ENCODE measurements at places on chromosomes 2 and 18.

DNA sequence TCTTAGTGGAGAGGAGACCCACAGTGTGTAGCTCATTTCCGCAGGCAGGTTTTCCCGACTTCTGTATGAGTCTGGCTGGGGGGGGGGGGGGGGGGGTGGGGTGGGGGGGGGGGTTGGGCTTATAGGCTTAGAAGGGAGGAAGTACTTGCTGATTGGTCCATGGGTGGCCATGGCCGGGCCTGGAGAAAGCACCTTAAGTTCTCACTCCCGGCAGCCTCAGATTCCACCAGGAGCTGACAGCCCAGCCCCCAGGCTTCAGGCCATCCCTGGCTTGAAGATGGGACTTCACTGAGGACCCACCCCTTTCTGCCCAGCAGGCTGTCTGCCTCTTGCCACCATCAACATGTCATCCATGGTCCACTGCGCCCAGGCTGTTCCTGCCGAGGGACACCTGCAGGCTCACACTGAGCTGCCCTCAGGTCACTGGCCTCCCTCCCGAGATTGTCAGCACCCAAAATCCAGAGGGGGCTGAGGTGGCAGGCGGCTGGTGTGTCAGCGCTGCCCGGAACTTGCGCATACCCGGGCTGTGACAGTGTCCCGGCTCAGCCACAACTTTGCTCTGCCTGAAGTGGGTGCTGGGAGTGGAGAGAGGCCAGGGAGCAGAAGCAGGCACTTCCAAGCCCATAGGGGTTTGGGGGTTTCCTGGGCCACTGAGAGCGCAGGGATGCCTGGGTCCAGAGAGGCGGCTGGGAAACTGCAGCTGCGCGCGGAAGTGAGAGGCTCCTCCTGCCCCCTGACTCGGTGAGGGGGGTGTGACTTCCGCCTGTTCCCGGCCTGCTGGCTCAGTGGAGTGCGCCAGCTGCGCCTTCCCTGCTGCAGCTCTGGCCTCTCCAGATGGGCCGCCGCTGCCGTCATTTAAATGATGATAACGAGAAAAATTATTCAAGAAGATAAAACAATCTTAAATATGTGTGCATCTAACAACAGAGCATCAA, 256.1 kb downstream of the RPRM start:
- no peak for DNase-seq

DNA sequence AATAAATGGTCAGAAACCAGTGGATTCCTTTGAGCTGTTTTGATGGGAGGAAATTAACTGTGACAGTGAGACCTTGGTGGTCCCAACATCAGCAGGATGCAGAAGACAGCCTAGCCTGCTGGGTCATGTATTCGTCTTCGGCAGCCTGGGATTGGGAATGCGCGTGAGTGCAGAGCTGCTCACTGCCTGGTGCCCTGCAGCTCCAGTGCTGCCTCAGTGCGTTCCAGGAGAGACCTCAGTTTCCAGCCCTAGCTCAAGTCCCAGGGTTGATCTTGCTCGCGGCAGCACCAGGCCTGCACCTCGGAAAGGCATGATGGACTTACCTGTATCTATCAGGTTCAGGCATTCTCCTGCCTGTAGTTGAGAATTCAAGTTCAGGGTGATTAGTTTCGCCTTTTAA, 203.9 kb downstream of the SH3RF3 start:
- no peak for DNase-seq

DNA sequence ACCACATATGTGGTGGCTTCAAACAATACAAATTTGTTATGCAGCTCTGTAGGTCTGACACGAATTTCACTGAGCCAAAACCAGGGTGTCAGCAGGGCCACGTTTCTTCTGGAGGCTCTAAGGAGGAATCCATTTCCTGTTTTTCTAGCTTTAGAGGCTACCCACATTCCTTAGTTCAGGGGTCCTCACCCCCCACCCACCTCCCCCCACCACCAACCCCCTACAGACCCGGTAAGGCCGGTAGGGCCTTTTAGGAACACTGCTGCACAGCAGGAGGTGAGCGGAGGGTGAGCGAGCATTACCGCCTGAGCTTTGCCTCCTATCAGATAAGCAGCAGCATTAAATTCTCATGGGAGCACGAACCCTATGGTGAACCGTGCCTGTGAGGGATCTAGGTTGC, 10.6 kb upstream of the SLC39A10 start:
- DNase-seq = no peak

GRCh38 chr2:239157771-239158170, 243.0 kb downstream of the HDAC4 start:
- peak; percentile 5 for DNase-seq

DNA sequence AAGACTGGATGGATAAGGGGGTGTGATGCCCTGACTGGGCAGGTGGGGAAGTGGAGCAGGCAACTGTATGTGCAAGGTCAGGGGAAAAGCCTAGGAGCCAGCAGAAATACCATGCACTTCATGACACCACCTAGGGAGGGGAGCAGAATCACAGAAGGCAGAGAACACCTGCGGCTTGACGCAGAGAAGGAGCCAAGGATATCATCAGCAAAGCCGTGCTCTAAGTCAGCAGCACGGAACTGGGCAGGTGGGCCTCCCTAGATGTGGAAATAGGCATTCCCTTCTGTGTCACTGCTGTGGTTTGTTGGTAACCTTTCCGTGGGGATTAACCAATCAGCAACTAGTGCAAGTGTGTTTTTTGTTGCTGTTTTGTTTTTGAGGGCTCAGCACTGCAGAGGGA, 41.3 kb downstream of the HDLBP start:
- DNase-seq = no peak

DNA sequence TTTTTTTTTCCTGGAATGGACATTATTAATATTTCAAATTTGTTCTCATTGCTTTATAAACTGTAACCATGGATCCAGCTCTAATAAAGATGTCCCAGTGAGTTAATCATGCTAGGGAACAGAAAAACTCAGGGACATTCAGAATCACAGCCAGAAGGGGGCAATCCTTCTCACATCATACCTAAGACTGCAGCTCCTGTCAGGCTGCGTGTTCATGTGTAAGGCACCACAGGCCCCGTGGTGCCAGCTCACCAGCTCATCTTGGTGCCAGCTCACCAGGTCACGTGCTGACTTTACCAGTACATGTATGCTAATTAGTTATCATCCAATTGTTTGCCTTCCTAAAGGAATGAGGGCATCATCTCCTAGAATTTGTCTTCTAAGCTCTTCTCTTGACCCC, 84.7 kb upstream of the NEDD4L start:
- DNase-seq = no peak

DNA sequence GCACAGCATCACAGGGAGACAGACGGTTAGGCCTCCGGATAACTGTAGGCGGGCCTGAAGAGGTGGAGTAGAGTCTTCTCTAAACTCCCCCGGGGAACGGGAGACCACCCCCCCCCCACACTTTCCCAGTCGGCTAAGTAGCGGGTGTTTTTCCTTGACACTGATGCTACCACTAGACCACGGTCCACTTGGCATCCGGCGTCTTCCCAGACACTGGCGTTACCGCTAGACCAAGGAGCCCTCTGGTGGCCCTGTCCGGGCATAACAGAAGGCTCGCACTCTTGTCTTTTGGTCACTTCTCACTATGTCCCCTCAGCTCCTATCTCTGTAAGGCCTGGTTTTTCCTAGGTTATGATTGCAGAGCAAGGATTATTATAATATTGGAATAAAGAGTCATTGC, 25.7 kb upstream of the NCL start:
- no peak for DNase-seq

DNA sequence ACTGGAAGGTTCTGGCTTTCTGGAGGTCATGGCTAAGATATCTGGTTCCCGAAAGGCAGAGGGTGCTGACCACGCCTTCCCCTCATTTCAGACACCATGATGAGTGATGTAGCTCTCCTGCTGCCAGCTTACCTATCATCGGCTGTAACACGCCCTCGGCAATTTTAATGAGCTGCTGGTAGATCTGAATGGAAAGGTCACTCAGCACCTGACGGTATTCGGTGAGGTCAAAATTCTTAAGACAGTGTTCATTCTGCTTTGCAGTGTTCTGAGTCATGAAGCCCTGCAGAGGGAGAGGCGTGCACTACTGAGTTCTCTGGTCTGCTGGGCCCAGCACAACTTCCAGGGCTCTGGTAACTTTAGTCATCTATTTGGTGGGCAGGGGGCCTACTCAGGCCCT, 25.7 kb upstream of the ACAA2 start:
- no peak for DNase-seq

DNA sequence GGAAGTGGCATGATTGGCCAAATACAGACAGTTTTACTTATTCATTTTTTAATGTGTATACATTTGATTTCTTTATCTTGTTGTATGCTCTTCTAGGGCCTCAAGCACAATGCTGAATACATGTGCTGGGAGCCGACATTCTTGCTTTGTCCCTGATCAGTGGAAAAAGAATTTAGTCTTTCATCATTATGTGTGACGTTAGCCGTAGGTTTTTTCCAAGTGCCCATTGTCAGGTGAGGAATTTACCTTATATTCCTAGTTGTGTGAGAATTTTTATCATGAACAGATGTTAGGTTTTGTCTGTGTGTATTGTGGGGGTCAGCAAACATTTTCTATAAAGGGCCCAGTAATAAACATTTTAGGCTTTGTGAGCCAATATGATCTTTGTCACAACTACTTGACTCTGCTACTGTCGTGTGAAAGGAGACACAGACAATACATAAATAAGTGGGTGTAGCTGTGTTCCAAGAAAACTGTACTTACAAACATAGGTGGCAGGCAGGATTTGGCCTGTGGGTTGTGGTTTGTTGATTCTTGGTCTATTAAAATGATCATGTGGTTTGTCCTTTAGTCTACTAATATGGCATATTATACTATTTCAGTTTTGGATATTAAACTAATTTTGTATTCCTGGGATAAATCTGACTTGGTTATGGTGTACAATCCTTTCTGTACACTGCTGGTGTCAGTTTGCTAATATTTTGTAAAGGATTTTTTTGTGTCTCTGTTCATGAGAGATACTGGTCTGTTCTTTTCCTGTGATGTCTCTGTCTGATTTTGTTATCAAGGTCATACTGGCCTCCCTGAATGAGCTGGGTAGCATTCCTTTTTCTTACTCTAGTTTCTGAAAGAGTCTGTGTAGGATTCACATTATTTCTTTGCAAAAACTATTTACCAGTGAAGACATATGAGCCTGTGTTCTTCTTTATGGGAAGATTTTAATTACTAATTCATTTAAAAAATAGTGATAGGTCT, 132.2 kb upstream of the SMAD7 start:
- no peak for DNase-seq

GRCh38 chr2:239753401-239753837, 271.7 kb downstream of the NDUFA10 start:
- DNase-seq = no peak

GRCh38 chr2:173216051-173216450, 138.6 kb upstream of the CDCA7 start:
- DNase-seq = no peak

GRCh38 chr2:109005686-109006204, 16.7 kb upstream of the EDAR start:
- DNase-seq = no peak

DNA sequence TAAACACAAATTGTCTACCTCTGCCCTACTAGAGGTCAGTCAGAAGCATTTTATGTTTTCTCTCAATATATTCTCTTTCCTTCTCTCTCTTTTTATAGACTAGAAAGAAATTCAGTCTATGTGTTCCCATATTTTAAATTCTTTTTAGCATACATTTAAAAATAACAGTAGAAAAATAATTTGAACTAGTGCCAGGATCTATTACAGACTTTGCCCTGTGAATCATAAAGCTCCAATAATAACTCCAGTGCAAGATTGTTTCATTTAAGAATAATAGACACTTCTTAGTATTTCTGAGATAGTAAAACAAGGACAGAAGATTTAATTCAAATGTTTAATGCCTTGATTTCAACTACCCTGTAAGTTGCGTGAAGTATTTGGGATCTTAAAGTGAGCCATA, 60.1 kb downstream of the ITGB6 start:
- no peak for DNase-seq

DNA sequence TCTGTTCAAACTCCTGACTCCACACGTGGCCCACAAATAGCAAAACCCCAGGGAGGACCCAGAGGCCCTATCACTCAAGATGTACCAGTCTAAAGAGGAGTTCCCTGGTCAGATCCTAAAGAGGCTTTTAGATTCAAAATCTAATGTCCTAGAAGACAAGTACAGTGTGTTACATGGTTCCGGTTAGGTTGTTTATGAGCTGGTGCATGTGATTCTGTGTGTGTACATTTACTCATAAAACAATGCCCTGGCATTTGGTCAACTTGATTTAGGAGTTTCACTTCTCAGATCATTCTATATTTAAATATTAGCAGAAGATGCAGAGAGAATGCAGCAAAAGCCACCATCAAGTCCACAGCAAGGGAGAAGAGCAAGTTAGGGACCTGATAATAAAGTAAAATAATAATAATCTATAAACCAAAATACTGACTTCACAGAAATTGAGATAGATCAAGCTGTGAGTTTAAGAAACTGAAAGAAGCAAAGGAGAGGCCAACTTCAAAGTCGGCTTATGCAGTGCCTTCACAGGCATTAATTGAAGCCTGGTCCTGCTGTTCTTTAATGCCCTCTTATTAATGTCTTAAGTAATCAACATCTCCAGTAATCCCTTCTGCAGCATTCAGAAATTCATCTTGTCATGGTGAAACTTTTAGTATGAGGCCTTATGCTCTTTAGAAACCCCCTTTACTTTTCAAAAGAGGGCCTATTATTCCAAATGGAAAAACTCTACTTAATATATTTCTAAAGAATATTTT, 4.2 kb upstream of the AP1S3 start:
- DNase-seq = no peak

GRCh38 chr18:57833441-57834101, 30.5 kb upstream of the ATP8B1 start:
- no peak for DNase-seq

DNA sequence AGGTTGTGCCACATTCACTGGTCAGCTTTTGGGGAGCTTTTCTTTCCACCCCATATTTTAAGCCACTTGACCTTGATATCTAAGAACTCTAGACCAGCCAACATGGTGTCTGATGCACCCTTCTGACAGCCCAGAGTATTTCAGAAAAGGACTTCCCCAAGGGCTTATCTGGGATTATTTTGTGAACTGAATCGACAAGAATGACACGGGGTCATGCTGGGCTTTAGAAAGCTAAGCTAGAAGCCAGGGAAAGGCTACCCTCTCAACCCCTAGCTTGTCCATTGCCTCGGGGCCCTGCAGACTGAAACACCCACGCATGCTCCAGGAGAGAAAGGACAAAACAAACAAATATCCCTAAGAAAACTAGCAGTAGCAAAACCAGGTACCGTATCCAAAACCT, 16.0 kb downstream of the SLC4A5 start:
- no peak for DNase-seq

DNA sequence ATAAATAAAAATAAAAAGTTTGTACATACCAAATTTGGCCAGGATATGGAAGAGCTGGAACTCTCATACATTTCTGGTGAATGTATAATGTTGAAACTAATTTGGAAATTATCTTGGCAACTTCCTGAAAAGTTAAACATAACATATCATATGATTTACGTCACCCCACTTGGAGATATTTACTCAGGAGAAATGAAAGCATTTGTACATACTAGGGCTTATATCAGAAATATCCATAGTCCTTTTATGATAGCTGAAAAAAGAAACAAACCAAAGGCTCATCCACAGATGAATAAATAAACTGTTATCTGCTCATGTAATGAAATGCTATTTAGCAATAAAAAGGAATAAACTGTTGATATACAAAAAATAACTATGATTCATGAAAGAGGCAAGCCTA, 318.2 kb upstream of the NRXN1 start:
- DNase-seq = no peak

DNA sequence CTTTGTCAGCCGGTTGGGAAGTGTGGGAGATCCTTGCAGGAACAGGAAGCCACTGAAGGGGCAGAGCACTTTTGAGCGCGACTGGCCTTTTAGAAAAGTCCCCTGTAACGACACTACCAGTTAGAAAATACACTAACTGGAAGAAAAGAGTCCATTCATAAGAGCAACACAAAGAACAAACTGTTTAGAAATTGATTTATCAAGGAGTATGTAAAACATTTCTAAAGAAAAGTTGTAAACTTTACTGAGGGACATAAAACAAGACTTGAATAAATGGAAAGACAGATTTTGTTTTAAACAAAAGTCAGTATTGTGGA, 29.8 kb upstream of the POMC start:
- no peak for DNase-seq

Data from activated CD8-positive, alpha-beta memory T cell treated with anti-CD3 and anti-CD28 coated beads, Interleukin-2, amount 50 U/mL, for 4 hours (primary cell).